ENCODE measurements at places on chromosomes 4 and X.

DNA sequence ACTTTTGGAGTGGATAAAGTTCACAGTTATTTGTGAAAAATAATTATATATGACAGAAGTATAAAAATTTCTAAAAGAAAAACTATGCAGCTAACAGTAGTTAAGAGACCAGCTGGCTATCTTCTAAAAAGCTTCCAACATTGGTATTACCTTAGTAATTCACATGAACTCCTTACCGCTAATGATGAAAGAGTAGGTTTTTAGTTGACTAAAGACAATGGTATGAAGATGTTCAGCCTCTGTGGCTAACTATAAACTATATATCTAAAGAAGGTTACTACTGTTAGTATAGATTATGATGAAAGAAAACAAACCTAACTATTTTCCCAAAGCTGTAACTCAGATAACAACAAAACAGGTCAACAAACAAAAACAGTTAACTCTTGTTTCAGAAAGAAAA lies 10.4 kb downstream of the CCNI start:
- DNase-seq: no peak

- no peak for DNase-seq
These were observed 4.5 kb upstream of the WDR1 start for GRCh38 chr4:10120943-10121567.

- no peak for DNase-seq
These were observed 52.4 kb downstream of the GLRB start for GRCh38 chr4:157128395-157128794.

- no peak for DNase-seq
These were observed 154.1 kb upstream of the FAM241A start for GRCh38 chr4:111991163-111991562.

DNA sequence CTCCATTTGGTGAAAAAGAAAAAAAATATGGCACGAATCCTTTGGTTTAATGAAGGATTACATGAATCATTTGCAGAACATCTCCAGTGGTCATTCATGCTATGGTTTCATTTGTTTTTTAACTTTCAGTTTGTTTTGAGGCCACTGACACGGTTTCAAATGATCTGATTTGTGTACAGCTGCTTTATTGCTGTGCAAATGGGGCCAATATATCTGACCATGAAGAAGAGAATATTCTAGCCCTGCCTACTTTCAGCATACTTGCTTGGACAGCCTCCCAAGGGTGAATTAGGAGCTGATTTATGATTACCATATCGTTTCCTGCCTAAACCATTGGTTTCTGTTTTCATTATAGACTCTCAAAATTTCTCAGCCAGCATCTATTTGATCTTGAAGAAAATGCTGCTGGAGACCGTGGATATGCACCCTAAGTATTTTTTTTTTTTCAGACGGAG lies 30.7 kb downstream of the SPARCL1 start:
- no peak for DNase-seq

DNA sequence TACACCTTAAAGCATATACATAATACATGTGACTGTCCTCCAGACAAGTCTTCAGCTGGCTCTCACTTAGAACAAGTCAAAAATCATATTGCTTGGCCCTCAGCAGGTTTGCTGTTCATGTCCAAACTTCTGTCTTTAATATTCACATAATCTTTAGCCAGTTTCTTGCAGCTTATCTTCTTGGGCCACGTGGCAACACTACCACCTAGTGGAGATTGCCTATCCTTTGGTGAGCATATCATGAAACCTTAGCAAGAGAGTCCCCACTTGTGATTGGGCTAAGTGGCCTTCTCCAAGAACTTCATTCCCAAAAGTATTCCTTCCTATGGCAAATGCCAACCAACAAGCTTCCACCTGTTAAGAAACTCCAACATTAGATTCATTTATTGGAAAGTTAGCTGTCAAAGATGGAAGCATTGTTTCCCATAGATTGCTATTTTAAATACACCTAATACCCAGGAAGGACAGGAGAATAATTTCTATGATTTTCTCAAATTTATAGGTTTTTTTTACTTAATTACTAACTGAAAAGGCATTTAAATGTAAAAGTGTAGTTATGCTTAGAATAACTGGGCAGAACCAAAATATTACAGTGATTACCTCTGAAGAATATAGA lies 231.9 kb upstream of the INTU start:
- no peak for DNase-seq

DNA sequence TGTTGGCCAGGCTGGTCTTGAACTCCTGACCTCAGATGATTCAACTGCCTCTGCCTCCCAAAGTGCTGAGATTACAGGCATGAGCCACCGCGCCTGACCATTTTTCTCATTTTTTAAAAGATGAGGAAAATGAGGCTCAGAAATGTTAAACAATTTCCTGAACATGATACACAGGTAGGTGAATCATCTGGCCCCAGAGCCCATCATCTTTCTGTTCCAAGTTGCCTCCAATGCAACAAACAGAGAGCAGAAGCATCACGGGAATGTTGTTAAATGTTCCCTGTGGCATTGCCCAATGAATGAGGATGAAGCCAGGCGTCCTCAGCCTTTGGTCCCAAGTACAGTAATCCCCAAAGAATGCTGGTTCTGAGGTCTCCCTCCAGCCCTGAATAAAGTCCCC lies 31.3 kb upstream of the ANXA5 start:
- DNase-seq: no peak

DNA sequence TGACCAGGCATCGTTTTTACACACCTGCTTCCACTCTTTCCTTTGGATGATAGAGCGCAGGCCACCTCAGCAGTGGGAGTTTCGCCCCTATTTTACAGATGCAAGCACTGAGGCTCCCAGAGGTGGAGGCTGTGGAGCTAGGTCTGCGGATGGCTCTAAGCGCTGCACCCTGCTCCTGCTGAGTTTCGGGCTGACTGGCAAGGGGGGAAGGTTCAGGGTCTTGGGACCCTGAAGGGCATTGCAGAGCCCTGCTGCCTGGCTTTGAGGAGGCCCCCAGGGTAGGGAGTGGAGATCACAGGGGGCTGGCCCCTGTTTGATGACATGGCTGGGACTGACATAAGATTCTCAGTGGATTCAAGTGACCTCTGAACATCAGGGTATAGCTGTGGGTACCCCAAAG lies 62.8 kb upstream of the NKX1-1 start:
- no peak for DNase-seq
